ENCODE measurements at places on chromosomes 5 and 9.

- peak; percentile 7 for DNase-seq
Measured at GRCh38 chr5:163436515-163436914, 880 bp upstream of the CCNG1 start.

- DNase-seq: no peak
Measured at GRCh38 chr9:136668983-136669790, 6.5 kb downstream of the EGFL7 start.

GRCh38 chr5:174755106-174755505, 30.7 kb downstream of the MSX2 start:
- DNase-seq: peak; percentile 9

GRCh38 chr5:167309941-167310517, 981.4 kb upstream of the WWC1 start:
- DNase-seq: no peak

GRCh38 chr5:79269733-79270166, 33.8 kb downstream of the JMY start:
- peak; percentile 3 for DNase-seq
